Large intestine (tissue), 12 donors: ENCODE measurements at places on chromosomes 3 and 15.
A peak's percentile ranks its signal among the peaks of the same experiment; 100 is the strongest.

DNA sequence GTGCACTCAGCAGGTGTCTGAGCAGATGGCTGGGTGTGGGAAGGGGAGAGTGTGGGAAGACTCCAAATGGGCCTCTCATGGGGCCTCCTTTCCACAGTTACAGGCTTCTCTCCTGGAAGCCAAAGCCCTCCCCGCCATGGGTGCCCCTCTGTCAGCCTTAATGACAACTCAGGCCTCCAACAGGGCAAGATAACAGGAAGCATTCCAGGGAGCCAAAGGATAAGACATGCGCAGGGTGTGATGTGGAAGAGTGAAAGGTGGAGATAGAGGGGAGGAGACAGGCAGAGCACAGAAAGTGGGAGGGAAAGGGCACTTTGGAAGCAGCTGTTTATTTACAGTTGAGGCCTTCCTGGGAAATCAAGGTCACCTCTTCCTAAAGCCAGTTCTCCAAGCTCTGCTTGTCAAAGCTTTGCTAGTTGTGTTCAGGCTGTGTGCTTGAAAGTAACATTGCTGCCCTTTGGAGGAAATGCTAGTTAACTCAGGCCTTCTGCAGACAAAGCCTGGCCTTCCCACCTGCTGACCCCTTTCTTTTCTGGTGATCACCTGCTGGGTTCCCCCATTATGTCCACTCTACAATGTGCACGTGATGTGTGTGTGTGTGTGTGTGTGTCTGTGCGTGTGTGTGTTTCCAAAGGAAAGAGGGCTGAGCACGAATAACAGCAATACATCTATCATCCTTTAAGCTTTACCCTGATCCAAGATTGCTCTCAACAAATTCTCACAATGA lies 35.2 kb upstream of the SMAD3 start:
- DNase-seq = peak; percentile 90

- DNase-seq = peak; percentile 98
These were observed 10.8 kb downstream of the ITGA11 start for GRCh38 chr15:68421115-68421551.

DNA sequence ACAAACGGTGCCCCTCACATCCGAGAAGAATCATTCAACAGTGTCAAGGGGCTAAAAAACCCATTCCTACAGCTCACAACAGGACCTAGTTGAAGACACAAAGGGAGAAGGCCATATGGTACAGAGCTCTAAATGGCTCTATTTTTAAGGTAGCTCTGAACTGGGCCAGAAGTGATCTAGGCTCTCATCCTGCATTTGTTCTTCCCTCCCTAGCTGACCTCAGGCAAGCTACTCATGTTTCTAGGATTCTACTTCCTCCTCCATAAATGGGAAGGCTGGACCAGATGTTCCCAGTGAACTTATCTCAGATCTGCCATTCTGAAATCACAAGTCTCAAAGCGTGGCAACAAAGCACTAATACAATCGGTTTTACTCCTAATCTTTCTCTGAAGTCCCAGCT lies 62.3 kb downstream of the CPNE4 start:
- DNase-seq = no peak

- DNase-seq = peak; percentile 62
These were observed 1018.2 kb downstream of the DIPK2A start for GRCh38 chr3:144989807-144990206.

DNA sequence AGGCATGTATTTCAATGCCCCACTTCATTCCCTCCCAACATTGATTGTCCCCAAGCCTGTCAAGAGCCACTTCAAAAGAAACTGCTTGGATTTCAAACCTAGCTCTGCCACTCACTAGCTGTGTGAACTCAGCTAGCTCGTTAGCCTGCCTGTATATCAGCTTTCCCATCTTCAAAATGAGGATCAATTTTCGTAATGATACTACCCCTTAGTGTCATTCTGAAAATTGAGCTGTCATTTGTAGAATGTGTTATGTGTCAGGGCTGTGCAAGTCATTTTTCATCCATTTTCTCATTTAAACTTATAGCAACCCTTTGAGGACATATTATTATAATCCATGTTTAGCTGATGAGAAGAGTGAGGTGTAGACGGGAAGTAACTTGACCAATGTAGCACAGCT lies 88.6 kb downstream of the TRIM42 start:
- DNase-seq = no peak

DNA sequence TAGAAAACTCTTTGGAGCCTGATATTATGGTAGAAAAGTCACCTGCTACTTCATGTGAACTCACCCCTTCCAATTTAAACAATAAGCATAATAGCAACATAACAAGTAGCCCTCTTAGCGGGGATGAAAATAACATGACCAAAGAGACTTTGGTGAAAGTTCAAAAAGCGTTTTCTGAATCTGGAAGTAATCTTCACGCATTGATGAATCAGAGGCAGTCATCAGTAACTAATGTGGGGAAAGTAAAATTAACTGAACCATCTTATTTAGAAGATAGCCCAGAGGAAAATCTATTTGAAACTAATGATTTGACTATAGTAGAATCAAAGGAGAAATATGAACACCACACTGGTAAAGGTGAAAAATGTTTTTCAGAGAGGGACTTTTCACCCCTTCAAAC lies 5.1 kb upstream of the SCG5 start:
- no peak for DNase-seq

DNA sequence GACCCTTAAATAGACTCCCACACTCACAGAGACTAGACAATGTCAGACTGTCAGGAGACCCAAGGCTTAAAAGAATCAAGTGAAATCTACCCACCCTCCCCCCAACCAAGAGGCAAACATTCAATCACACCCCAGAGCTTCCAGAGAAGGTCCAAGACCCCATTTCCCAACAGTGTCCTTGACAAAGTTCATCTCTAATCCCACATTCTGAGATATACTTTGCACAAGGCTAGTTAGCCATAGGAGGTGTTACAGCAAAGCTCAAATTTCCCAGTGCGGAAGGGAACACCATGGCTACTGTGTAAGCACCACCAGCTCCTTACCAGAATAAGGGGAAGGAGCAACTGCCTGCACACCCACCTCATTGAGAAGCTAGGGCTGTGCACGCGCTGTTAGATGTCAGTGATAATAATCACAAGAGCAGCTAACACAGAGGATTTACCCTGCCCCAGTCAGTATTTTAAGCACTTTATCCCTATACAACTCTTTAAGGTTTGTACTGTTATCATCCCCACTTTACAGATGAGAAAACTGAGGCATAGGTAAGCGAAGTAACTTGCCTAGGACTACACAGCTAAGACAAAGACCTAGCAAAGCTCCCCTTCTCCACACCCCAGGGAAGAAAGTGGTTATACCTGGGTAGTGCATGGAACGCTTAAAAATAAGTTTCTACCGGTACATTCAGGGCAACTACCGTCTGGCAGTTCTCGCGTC lies 17.3 kb downstream of the SPATA12 start:
- DNase-seq = no peak

DNA sequence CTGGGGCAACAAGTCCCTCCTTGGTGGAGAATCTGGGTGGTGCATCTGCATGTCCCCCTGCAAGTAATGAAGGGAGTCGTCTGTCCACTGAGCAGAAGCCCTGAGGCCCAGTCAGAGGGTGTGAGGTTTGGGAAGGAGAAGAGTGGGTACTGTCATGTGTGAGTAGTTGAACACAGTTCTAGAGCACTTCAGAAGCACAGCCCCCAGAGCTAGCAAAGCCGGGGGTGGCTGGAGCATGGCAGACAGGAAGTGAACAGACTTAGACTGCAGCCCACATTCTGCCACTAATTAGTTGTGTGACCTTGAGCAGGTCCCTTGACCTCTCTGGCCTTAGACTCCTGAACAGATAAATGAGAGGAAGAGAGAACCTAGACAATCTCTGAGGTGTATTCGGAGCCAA lies 207.6 kb downstream of the UACA start:
- no peak for DNase-seq

- DNase-seq = no peak
These were observed 399.7 kb upstream of the THBS1 start for GRCh38 chr15:39181056-39181747.

DNA sequence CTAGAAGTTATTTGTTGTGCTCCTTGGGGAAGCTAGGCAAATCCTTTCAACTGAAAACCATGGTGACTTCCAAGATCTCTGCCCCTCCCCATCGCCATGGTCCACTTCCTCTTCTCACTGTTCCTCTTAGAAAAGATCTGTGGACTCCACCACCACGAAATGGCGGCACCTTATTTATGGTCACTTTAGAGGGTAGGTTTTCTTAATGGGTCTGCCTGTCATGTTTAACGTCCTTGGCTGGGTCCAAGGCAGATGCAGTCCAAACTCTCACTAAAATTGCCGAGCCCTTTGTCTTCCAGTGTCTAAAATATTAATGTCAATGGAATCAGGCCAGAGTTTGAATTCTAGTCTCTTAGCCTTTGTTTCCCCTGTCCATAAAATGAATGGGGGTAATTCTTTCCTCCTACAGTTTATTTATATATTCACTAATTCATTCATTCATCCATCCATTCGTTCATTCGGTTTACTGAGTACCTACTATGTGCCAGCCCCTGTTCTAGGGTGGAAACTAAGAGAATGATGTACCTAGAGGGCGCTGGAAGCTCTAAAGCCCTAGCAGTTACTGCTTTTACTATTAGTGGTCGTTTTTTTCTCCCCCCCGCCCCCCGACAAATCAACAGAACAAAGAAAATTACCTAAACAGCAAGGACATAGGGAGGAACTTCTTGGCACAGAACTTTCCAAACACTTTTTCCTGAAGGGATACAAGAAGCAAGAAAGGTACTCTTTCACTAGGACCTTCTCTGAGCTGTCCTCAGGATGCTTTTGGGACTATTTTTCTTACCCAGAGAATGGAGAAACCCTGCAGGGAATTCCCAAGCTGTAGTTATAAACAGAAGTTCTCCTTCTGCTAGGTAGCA lies 657 bp downstream of the PATL2 start:
- no peak for DNase-seq

- DNase-seq = no peak
These were observed 244.8 kb downstream of the ALCAM start for GRCh38 chr3:105611304-105612192.

GRCh38 chr3:37400945-37401344 lies 226.6 kb upstream of the LRRFIP2 start:
- DNase-seq = no peak

- no peak for DNase-seq
These were observed 263.5 kb downstream of the NFKBIZ start for GRCh38 chr3:102112704-102113230.

DNA sequence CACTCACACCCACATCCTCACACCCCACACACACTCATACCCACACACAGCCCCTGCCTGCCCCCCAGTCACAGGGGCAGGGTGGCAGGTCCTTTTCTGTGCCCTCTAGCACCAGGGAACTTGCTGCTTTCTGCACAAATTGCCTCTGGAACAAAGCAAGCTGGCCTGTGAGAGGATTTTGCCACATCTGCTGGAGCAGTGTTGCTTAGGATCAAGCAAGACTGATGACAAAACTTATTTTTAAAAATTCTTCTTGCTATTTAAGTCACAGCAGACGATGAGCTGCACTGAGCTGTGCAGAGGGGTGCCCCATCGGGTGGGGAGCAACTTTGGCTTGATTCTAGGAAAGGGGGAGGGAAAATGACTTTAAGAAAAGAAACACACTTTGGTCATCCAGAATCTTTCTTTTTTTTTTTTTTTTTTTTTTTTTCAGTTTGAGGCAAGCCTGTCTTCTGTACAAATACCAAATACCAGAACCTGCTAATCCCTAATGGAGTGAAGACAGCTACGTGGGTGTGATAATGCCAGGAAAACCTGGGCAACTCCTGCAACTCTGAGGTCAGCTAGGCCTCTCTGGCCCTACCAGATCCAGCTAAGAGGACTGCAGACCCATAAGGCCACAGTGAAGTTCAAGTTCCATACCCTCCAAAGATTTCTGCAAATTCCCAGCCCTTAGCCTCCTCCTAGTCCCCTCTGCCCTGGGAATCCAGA lies 195.3 kb downstream of the ABHD5 start:
- DNase-seq = no peak

DNA sequence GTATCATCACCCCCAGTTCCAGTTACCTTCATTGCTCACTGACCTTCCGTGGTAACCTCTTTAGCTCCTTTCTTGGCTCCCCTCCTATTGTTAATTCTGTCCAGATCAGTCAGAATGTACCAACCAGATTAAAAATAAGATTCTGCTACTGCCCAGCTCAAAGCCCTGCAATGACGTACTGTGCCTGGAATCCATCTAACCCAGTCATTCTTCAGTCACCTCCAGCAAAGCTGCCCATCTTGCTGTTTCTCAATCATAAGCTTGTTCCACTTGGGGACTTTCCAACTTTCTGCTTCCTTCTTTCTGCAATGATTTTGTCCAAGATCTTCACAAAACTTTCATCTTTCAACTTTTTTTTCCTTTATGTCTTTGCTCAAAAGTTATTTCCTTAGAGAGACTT lies 512.0 kb upstream of the ZNF385D start:
- no peak for DNase-seq
